Calu3 (cell line): ENCODE measurements at places on chromosomes 16 and 17. TPM values are rescaled to one million over a fixed set of nuclear protein-coding genes. Genes with fewer than 3 reads are reported as not detected.

DNA sequence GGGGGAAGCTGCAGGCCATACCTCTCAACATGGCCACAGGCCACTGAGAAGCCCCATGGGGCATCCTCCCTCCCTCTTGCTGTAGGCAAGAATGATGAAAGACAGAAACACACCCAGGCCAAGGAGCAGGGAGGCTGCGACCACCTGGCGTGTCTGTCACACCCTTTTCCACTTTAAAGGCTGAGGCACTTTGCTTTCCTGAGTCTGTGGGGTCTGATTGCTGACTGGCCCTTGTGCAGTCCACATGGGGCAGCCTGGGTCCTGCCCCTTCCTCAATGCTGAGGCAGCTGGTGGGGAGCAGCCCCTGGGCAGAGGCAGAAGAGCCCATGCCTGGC, 8.7 kb downstream of the TMEM204 start:
- no peak overlapping the region for H3K27ac ChIP-seq
- peaks cover 9% of the 10 kb centered on the region for H3K4me1 ChIP-seq
- no peaks in the 10 kb centered on the region for H3K36me3 ChIP-seq
- DNase-seq = no peak

- no peaks in the 10 kb centered on the region for H3K27me3 ChIP-seq
- peak overlapping the region; percentile 82 for H3K4me3 ChIP-seq
- H3K4me1 ChIP-seq = peaks cover 15% of the 10 kb centered on the region
- no peak for DNase-seq
- H3K27ac ChIP-seq = peak overlapping the region; percentile 47
- peaks cover 28% of the 10 kb centered on the region for H3K36me3 ChIP-seq
Observed at GRCh38 chr16:68644296-68644695, 814 bp upstream of the CDH3 start.

- H3K36me3 ChIP-seq = no peaks in the 10 kb centered on the region
- no peaks in the 10 kb centered on the region for H3K27me3 ChIP-seq
- peak; percentile 63 for DNase-seq
- H3K4me1 ChIP-seq = peaks cover 14% of the 10 kb centered on the region
- H3K4me3 ChIP-seq = no peak overlapping the region
- no peak overlapping the region for H3K27ac ChIP-seq
Observed at GRCh38 chr16:14378131-14378551, 251.9 kb downstream of the PARN start.

DNA sequence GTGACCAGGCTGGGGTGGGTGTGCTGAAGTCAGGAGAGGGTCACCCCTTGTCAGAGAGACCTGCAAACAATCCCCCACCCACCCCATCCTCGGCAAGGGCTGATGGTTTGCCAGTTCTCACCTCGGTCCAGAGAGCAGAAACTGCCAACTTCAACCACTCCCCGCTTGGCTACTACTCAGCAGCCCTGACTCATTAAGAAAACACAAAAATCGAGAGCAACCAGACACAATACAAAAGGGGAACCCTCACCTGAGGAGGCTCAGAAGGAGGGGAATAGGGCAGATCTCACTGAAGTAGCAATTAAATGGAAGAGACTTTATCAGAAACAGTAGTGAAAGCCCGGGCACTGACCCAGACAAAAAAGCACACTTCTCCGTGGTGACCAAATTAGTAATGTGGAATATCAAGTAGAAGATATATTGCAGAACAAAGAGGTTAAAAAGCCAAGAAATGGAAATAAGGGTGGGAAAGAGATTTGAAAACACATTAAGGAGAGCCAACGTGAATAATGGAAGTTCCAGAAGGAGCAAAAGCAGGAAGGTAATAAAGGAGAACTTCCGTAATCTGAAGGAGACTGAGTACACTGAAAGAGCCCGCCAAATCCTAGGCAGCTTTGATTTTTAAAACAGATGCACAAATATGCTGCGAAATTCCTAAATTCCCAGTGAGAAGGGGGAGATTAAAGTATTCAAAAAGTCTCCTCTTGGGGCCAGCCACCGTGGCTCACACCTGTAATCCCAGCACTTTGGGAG, 23.6 kb downstream of the CENPV start:
- H3K27ac ChIP-seq = peak overlapping the region; percentile 64
- no peaks in the 10 kb centered on the region for H3K27me3 ChIP-seq
- peak; percentile 11 for DNase-seq
- H3K4me3 ChIP-seq = no peak overlapping the region
- peaks cover 14% of the 10 kb centered on the region for H3K4me1 ChIP-seq

DNA sequence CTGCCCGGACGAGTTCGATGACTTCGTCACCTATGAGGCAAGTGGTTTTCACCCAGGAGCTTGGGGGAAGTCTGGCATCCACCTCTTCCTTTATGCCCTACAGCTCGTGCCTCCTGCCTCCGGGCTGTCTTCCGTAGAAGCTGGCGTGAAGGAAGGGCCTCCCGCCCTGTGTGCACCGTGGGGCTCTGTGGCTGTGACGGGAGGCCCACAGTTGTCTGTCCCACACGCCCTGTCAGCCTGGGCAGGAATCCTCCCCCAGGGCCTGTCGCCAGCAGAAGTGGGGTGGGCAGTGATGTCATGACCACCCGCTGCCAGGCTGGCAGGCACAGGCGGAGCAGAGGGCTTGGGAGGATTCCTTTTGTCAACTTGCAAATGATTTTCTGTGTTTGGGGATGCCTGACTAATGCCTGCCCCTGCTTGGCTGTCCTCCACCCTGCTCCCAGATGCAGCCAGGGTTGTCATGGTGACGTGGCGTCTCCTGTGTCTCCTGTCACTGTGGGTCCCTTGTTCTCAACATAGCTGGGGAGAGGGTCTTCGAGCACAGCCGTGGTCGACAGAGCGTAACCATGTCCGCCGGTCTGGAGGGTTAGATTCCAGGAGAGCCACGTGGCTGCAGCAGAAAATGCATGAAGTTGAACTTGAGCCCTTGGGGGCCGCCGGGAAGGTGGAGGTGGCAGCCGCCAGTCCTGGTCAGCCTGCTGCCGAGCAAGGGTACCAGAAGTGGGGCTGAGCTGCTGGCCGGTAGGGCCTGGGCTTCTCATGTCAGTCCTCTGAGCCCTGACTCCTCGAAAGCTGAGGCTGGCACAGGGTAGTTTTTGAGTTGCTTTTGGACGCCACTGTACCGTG, 46.1 kb downstream of the RAB11FIP3 start:
- H3K4me1 ChIP-seq = peaks cover 15% of the 10 kb centered on the region
- no peaks in the 10 kb centered on the region for H3K27me3 ChIP-seq
- no peak overlapping the region for H3K27ac ChIP-seq
- H3K36me3 ChIP-seq = peaks cover 5% of the 10 kb centered on the region
- no peak overlapping the region for H3K4me3 ChIP-seq

- H3K4me1 ChIP-seq = no peaks in the 10 kb centered on the region
- H3K36me3 ChIP-seq = no peaks in the 10 kb centered on the region
- H3K27me3 ChIP-seq = peaks cover 54% of the 10 kb centered on the region
- no peak overlapping the region for H3K27ac ChIP-seq
Observed at GRCh38 chr16:79503511-79503910, 97.0 kb downstream of the MAF start.

GRCh38 chr17:81202318-81202717, 20.4 kb downstream of the CEP131 start:
- no peak for DNase-seq
- H3K4me1 ChIP-seq = no peaks in the 10 kb centered on the region
- no peak overlapping the region for H3K27ac ChIP-seq
- H3K27me3 ChIP-seq = no peaks in the 10 kb centered on the region
- H3K4me3 ChIP-seq = no peak overlapping the region

DNA sequence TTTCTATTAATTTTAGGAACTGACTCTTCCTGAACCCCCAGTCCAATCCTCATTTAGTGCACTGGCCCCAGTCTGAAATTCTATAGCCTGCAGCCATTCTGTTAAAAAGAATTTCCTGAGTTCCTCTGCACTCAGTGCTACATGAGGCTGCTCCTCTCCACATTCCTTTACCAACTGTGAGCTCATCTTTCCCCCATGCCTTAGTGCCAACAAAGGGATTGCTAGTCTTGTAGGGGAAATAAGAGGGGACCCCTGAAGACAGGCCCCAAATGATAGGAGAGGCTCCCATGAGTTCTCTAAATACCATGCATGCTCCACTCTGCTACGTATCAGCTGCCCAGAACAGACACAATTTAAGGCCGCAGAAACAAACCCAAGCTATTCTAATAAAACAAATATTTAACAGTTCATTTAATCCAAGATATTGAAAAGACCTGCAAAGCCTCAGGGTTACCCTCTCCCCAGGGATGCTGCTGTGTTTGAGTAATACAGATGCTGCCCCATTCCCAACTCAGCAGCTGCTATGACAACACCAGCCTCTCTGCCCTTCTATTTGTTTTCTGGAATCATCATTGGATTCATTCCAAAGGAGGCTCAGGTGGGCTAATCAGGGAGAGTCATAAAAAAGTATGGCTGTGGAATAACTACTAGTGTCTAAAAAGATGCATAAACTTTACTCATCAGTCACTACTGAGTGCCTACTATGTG, 228.5 kb downstream of the TOX3 start:
- H3K4me3 ChIP-seq = no peak overlapping the region
- H3K27me3 ChIP-seq = no peaks in the 10 kb centered on the region
- H3K27ac ChIP-seq = no peak overlapping the region
- no peak for DNase-seq
- H3K36me3 ChIP-seq = no peaks in the 10 kb centered on the region

- H3K4me3 ChIP-seq = peak overlapping the region; percentile 40
- peaks cover 32% of the 10 kb centered on the region for H3K4me1 ChIP-seq
- peaks cover 87% of the 10 kb centered on the region for H3K27me3 ChIP-seq
- no peak overlapping the region for H3K27ac ChIP-seq
- no peak for DNase-seq
Observed at GRCh38 chr17:79803997-79804855, 7.3 kb upstream of the CBX8 start.

DNA sequence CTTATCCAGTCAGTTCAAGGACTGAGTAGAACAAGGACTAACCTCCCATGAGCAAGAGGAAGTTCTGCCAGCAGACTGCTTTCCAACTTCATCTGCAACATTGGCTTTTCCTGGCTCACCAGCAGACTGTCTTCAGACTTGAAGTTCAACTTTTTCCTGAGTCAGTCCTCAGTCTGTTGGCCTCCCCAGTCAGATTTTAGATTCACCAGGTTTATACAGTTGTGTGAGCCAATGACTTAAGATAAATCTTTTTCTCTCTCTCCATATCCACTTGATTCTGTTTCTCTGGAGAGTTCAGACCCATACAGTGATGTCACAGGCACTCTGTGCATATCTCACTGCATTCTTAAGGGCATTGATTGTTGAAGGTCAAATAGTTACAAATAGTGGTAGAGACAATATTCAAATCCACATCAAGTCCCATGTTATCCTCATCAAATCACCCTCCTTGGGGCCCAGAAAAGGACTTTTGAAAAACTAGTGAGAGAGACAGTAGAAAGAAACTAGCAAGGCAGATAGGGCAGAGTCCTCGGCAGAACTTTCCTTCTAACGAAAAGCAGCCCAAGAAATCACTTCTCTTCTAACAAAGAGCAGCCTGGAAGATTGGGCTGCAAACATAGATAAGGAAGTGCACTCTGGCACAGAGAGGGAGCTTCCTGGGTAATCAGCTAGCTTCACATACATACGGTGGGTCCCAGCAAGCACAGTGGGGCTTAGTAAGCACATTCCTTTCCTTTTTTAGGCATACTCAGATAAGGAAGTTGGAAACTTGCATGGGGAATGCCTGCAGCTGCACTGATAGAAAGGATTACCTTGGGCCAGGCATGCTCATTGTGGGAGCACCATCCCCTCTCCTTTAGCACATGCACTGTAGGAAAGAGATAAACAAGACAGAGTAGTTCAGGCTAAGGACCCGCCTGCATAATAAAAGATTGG, 132.3 kb upstream of the FAM20A start:
- no peak overlapping the region for H3K4me3 ChIP-seq
- H3K4me1 ChIP-seq = no peaks in the 10 kb centered on the region
- no peak overlapping the region for H3K27ac ChIP-seq

GRCh38 chr17:62994931-62995330, 28.9 kb downstream of the TANC2 start:
- no peak for DNase-seq
- no peak overlapping the region for H3K27ac ChIP-seq
- no peaks in the 10 kb centered on the region for H3K36me3 ChIP-seq
- H3K27me3 ChIP-seq = no peaks in the 10 kb centered on the region
- H3K4me1 ChIP-seq = no peaks in the 10 kb centered on the region

DNA sequence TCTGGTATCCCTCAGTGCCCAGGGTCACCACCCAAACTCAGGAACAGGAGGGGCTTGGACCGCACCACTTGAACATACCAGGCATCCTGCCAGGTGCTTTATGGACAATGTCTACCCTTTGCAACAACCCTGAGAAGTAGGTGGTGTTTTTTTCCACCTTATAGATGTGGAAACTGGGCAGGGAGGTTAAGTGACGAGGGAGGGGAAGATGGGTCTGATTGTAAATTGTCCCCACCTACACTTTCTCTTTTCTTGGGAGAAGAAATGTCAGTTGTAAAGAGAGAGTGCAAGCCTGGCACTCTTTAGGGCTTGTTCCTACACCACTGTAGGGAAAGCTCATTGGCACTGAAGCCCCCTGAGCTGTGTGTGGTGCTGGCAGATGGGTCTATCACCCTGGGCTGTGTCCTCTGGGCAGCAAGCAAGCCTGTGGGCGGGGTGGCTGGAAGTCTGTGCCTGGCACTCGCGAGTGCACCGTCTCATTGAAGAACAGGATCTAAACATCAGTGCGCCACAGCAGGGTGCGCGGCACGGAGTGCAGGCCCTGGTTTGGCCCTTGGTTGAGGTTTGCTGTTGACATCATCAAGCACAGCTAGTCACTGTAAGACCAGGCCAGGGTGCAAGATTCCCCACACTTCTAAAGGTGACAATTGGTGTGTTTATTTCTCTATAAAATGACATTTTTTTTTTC, 15.1 kb downstream of the NOD2 start:
- no peaks in the 10 kb centered on the region for H3K27me3 ChIP-seq
- no peak for DNase-seq
- H3K36me3 ChIP-seq = no peaks in the 10 kb centered on the region
- H3K4me3 ChIP-seq = no peak overlapping the region

GRCh38 chr17:82244413-82245133, 15.7 kb downstream of the SLC16A3 start:
- peaks cover 95% of the 10 kb centered on the region for H3K36me3 ChIP-seq
- H3K27me3 ChIP-seq = no peaks in the 10 kb centered on the region
- H3K4me3 ChIP-seq = no peak overlapping the region
- peak overlapping the region; percentile 82 for H3K27ac ChIP-seq
- peaks cover 46% of the 10 kb centered on the region for H3K4me1 ChIP-seq

DNA sequence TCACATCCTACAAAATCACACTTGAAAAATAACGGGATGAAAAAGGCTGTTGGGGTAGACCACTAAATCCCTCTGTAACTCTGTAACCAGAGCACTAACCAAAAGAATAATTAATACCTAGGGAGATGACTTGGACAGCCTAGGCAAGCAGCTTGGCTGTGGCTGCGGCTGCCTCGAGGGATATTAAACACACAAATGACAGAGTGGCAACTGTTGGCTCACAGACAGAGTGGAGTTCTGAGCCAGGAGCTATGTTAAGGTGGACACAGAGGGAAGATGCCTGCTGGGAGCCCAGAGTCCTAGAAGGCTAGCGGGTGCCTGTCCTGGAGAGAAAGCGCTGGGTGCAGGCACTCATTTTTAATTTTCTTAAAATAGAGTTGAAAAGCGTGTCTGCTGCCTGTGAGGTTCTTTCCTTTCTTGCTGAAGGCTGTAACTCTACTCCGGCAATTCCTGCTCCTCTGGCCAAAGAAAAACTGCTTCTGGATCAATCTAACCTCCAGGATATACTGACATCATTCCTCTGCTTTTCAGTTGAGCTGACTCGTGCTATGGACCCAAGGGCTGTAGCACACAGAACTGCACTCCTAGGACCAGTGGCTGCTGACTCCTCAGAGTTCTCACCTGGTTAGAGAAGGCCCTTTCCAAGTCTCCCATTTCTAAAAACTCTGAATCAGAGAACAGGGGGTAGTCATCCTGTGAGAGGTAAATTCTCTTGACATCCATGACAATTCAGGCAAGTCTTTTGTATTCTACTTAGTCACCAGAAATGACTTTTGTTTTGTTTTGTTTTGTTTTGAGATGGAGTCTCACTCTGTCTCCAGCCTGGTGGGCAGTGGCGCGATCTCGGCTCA, 147.9 kb downstream of the STX8 start:
- no peaks in the 10 kb centered on the region for H3K27me3 ChIP-seq
- H3K4me3 ChIP-seq = no peak overlapping the region
- H3K36me3 ChIP-seq = no peaks in the 10 kb centered on the region

Gene KRT32
- not detected in 2 replicates for total RNA-seq

Gene SALL1
- total RNA-seq = not detected in 2 replicates
